ENCODE measurements at places on chromosomes 13 and 19.
A peak's percentile ranks its signal among the peaks of the same experiment; 100 is the strongest.

GRCh38 chr19:52069653-52070052 is 21.0 kb upstream of the ZNF432 start:
- DNase-seq, result no peak

DNA sequence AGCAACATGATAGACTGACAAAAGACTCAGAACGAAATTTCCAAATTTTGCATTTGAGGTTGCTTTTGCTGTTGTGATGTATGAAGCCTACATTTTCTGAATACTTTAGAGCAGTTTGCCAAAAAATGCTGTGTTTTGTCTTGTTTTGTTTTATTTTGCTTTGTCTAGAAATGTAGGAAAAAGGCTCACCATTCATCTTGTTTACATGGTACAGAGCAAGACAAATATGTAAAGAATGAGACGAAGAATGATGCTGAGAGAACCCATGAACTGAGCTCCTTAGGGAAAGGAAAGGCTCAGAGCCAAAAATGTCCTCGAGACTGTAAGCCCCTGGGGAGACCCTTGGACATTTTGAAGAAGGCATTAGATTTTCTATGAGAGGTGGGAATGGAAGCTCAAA is 6.8 kb upstream of the SPART start:
- no peak for DNase-seq

DNA sequence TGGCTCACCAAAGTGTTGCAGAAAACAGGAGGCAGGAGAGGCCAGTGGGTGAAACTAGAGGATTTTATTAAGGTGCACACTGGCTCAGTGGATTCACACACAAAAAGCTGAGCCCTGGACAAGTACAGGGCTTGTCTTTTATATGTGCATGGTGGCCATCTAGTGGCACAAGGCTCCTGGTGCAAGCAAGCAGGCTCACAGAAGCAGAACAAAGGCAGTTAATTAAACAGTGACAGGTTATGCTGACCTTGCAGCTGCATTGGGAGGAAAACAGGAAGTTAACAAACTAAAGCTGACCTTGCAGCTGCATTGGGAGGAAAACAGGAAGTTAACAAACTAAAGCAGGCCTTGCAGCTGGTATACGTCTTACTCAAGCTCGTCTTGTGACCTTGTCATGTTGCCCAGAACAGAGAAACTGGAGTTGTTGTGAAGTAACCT is 65.3 kb upstream of the ZNF681 start:
- DNase-seq, result no peak

GRCh38 chr13:78169386-78169785 is 250.8 kb upstream of the EDNRB start:
- DNase-seq, result no peak

DNA sequence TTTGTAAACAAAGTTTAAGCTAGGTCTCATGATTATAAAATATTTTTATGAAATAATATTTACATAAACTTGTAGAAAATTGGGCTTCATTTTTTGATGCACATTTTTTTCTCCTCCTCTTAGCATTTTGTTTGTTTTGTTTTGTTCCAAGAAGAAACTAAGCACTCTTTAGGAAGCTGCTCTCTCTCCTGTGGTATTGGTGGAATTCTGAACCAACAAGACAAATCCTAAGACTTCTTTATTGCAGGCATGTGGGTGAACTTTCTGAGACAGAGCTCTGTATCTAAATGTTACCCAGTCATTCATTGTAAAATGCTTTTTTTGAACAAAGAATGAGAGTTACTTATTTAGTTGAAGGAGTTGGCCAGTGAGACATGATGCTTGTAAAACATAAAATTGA is 39.3 kb downstream of the LMO7 start:
- DNase-seq, result no peak

DNA sequence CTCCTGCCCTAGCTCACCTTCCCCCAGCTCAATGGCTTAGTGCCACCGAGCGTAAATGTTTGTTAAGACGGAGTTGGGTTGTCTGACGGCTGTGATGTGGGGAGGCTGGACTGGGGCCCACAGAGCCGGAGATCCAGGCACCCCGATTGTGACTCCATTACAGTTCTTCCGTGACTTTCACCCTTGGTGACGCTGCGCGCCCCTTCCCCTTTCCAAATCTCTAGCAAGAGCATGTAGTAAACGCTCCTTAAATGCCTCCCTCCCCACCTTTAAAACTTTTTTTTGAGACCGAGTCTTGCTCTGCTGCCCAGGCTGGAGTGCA is 829 bp downstream of the REEP6 start:
- DNase-seq, result no peak

DNA sequence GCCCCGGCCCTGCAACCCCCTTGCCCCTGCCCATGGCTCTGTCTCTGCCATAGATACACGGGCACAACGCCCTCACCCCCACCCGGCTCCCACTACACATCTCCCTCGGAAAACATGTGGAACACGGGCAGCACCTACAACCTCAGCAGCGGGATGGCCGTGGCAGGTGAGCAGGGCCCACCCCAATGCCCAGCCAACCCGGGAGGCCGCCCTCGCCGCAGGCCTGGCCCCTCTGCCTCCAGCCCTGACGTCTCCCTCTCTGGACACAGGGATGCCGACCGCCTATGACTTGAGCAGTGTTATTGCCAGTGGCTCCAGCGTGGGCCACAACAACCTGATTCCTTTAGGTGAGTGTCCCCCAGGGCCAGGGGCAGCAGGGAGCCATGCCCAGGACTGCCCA is 7.7 kb downstream of the YIPF2 start:
- no peak for DNase-seq

GRCh38 chr13:48434200-48434599 is 21.3 kb upstream of the LPAR6 start:
- DNase-seq, result no peak

DNA sequence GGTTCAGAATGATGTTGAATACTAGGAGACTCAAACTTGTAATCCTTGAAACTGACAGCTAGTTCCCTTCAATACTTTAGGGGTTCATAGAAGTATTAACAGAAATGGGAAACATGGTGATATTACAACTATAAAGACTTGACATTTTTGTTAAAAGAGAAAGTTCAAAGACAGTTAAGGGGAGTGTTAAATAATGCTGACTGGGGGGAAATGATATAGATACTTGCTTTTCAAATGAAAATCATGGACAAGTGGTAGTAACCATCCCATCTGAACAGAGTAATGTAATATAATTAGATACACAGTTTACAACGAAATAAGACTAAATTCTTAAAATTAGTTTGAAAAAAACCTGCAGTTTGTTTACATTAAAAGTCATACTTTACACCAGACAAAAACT is 6.6 kb upstream of the EEF1AKMT1 start:
- DNase-seq, result no peak

DNA sequence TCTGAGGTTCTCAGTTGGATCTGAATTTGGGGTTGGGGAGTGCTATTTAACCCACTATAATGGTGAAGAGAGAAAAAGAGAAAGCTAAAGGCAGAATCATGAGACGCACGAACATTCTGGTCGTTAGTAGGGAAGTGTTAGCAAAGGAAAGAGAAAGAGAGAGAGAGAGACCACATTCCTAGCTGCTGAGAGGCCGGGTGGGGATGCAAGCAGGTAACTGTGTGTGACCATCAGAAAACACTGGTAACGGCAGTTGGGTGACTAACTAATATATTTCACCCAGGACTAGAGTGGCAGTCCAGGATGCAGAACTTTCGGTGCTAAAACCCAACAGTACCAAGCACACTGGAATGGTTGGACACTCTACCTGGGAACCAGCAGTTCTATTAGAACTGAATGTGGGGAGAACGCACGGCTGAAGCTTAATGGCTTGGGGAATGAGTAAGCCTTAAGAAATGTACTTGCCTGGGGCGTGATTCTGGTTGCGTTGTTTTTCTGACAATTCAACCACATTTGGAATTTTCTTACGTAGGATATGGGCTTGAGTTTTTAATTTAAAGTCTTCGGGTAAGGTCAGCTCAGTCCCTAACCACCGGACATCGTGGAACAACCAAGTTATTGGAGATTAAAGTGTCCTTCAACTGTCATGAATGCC is 130.2 kb downstream of the DNAJC15 start:
- no peak for DNase-seq

DNA sequence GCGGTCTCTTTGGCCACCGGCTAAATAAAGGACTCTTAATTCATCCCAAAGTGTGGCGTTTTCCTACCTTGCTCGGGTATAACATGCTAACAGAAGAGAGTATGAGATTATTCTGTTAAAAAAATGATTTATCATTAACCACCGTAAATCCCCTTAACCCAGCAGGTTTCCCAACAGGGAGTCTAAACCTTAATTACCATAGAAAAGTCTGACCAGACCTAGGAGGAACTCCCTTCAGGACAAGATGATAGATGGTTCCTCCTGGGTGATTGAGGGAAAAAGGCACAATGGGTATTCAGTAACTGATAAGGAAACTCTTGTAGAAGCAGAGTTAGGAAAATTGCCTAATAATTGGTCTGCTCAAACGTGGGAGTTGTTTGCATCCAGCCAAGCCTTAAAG is 193.7 kb downstream of the ZNF737 start:
- DNase-seq, result no peak

DNA sequence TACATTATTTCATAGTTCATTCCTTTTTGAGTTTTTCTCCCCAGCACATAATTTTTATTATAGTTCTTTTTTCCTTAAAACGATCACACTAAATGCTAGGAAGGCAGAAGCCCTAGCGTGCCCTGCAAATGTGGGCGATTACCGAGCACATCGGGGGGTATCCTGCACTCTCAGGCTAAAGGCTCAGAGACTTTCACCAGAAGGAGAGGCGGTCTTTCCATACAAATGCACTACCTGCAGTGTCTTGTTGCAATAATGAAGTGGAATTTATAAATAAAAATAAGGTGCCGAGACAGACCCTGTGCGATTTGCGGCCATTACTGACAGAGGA is 29.3 kb upstream of the SPACA7 start:
- DNase-seq, result no peak

- peak; percentile 80 for DNase-seq
Observed at GRCh38 chr19:48634424-48635262, 2.5 kb downstream of the DBP start.

GRCh38 chr13:105395041-105395440 is 1140.4 kb downstream of the EFNB2 start:
- no peak for DNase-seq

Measured in stimulated activated CD8-positive, alpha-beta memory T cell treated with anti-CD3 and anti-CD28 coated beads, Interleukin-15, amount 100 ng/mL, for 1 hour (primary cell).